ENCODE measurements at places on chromosomes 12 and 14. TPM values are rescaled to one million over a fixed set of nuclear protein-coding genes. Genes with fewer than 3 reads are reported as not detected.

- DNase-seq = no peak
- no peaks in the 10 kb centered on the region for H3K36me3 ChIP-seq
- no peaks in the 10 kb centered on the region for H3K4me1 ChIP-seq
- no peak overlapping the region for H3K27ac ChIP-seq
- H3K4me3 ChIP-seq = no peak overlapping the region
- H3K27me3 ChIP-seq = no peaks in the 10 kb centered on the region
These were observed 306.3 kb upstream of the FLRT2 start for GRCh38 chr14:85223667-85224066.

CD27 gene
- total RNA-seq = 110 TPM

- DNase-seq = no peak
- peaks cover 23% of the 10 kb centered on the region for H3K4me1 ChIP-seq
- no peak overlapping the region for H3K27ac ChIP-seq
- H3K36me3 ChIP-seq = no peaks in the 10 kb centered on the region
These were observed 3.0 kb upstream of the PIGH start for GRCh38 chr14:67602995-67603545.

- no peak overlapping the region for H3K27ac ChIP-seq
- H3K4me3 ChIP-seq = no peak overlapping the region
- H3K27me3 ChIP-seq = no peaks in the 10 kb centered on the region
- H3K36me3 ChIP-seq = no peaks in the 10 kb centered on the region
- no peak for DNase-seq
These were observed 1.7 kb downstream of the TRHDE start for GRCh38 chr12:72273851-72274351.

C12orf50 gene
- not detected for total RNA-seq

TMEM119 gene
- not detected for total RNA-seq

DNA sequence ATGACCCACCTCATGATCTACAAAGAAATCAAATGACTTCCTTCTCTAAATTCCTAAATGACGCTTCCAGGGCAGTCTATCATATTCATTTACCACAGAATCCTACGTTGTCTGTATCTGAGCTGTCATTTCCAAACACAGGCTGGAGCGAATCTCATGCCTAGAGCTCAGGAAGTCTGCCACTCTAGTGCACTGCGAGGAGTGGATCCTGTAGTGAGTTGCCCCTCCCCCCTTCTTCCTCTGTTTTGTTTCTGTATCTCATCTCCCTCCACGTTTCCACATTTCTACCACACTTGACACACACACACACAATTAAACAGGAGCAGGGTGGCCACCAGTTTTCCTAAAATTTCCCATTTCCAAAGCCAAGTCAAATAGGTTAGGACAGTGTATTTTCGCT, 415.4 kb upstream of the PRICKLE1 start:
- H3K4me1 ChIP-seq = no peaks in the 10 kb centered on the region
- no peaks in the 10 kb centered on the region for H3K27me3 ChIP-seq
- no peak for DNase-seq

LLPH gene
- 45.7 TPM for total RNA-seq

ANKS1B gene
- total RNA-seq = 0.60 TPM

DNA sequence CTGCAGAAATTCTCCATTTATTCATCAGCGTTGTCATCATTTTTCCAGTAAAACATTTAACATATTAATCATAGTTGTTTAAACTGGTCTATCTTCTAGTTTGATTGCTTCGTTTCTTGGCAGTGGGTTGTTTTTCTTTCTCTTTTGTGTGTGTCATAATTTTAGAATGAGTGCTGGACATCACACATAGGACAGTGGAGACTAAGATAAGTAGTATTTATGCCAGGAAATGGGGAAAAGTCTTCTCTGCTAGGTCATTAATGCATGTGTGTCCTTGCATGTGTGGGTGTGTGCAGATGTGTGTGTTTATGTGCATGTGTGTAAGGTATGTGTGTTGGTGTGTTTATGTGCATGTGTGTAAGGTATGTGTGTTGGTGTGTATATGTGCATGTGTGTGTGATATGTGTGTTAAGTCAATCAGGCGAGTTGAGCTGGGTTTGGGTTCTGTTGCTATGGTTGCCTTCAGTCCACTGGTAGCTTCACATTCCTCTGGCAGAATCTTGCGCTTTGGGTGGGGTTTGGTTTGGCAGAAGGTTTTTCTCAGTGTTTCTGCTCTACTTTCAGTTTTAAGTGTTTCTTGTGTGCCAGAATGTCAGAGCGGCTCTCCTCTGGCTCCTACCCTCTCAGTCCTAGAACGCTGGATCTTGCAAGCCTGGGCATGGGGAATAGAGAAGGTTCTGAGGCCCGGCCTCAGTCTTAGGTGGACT, 7.8 kb upstream of the ADGRD1 start:
- no peaks in the 10 kb centered on the region for H3K4me1 ChIP-seq
- no peaks in the 10 kb centered on the region for H3K36me3 ChIP-seq
- H3K27me3 ChIP-seq = no peaks in the 10 kb centered on the region
- no peak overlapping the region for H3K4me3 ChIP-seq
- H3K27ac ChIP-seq = no peak overlapping the region
- DNase-seq = no peak

DNA sequence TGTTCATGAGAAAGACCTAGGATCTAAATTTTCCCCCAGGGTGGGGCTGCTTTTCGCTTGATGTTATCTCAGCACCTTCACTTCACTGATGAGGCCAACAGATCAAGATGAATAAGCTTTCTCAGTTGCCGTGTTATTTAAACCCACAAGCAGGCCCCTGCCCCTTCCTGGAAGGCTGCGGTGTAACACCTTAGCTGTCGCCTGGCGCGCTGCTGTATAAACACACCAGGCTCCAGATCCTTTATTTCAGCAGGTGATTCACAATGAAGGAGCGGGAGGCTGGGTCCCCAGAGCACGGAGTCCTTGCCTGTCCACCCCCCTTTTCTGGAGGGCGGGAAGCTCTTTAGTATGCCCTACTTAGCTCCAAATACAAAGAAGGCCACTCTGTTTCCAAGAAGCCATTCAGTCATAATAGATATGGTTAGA, 515.4 kb downstream of the FUT8 start:
- peak; percentile 67 for DNase-seq
- H3K27me3 ChIP-seq = no peaks in the 10 kb centered on the region
- peaks cover 53% of the 10 kb centered on the region for H3K4me1 ChIP-seq
- peak overlapping the region; percentile 16 for H3K27ac ChIP-seq
- no peaks in the 10 kb centered on the region for H3K36me3 ChIP-seq

DNA sequence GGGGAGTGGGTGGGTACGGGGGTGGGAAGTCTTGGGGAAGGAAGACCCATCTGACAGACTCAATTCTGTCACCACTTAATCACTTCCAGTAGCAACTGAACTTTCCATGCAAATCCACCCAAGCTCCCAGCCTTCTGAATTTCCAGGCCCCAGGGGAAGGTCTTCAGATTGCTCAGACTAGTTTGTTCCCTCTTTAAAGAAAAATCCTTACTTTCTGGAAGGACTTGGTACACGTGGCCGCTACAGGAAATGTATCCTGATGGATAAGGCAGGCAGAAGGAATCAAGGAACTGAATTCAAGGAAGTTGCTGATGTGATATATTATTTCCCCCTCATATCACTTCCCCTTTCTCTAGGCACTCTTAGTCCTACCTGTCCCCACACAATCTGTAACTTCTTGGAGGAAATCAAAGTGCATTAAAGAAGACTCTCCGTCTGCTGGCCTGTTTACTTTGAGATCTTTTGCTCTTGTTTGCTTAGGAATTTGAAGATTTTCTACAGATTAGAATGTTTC, 6.4 kb downstream of the NFKBIA start:
- H3K27me3 ChIP-seq = no peaks in the 10 kb centered on the region
- peaks cover 25% of the 10 kb centered on the region for H3K36me3 ChIP-seq
- no peak for DNase-seq
- peaks cover 31% of the 10 kb centered on the region for H3K4me1 ChIP-seq
- no peak overlapping the region for H3K4me3 ChIP-seq
- H3K27ac ChIP-seq = no peak overlapping the region

DNA sequence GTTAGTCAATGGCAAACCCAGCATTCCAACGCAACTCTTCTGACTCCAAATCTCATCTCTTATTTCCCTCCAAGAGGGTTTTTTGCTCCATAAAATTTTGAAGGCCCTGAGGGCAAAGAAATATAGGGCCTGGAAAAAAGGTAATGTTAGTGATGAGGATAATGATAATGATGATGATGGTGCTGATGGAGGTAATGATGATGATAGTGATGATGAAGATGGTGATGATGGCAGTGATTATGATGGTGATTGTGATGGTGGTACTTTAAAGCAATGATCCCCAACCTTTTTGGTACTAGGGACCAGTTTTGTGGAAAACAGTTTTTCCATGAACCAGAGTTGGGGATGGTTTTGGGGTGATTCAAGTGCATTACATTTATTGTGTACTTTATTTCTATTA, 50.1 kb downstream of the TMX1 start:
- H3K36me3 ChIP-seq = no peaks in the 10 kb centered on the region
- no peaks in the 10 kb centered on the region for H3K27me3 ChIP-seq
- H3K4me3 ChIP-seq = no peak overlapping the region
- no peaks in the 10 kb centered on the region for H3K4me1 ChIP-seq

DACT1 gene
- total RNA-seq = 0.42 TPM

GRCh38 chr12:3172124-3173007, 95.2 kb downstream of the TSPAN9 start:
- DNase-seq = no peak
- H3K36me3 ChIP-seq = no peaks in the 10 kb centered on the region
- H3K4me1 ChIP-seq = no peaks in the 10 kb centered on the region

DNA sequence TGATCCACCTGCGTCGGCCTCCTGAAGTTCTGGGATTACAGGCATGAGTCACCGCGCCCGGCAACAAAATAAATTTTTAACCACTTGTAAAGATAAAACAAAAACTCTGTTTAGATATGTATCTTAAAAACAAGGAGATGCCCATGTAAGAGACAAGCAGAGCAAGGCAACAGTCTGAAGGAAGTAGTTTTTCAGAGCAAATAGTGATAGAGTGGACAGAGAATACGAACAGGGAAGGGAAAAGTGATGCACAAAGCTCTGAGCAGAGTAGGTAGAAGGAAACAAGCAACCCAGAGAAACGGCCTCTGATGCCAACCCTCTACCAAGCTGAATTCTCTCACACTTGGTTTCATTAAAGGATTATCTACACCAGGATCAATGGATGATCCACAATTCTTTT, 24.8 kb upstream of the CDKL1 start:
- H3K4me3 ChIP-seq = no peak overlapping the region
- no peaks in the 10 kb centered on the region for H3K27me3 ChIP-seq
- peaks cover 4% of the 10 kb centered on the region for H3K36me3 ChIP-seq
- H3K27ac ChIP-seq = no peak overlapping the region

- H3K4me1 ChIP-seq = no peaks in the 10 kb centered on the region
- H3K27ac ChIP-seq = no peak overlapping the region
- H3K36me3 ChIP-seq = no peaks in the 10 kb centered on the region
- no peaks in the 10 kb centered on the region for H3K27me3 ChIP-seq
- no peak for DNase-seq
- H3K4me3 ChIP-seq = no peak overlapping the region
These were observed 1.4 kb downstream of the C14orf180 start for GRCh38 chr14:104580961-104581360.

GRCh38 chr12:107662484-107662883, 23.1 kb upstream of the PWP1 start:
- no peak overlapping the region for H3K27ac ChIP-seq
- H3K36me3 ChIP-seq = peaks cover 4% of the 10 kb centered on the region
- no peak overlapping the region for H3K4me3 ChIP-seq
- no peak for DNase-seq

DNA sequence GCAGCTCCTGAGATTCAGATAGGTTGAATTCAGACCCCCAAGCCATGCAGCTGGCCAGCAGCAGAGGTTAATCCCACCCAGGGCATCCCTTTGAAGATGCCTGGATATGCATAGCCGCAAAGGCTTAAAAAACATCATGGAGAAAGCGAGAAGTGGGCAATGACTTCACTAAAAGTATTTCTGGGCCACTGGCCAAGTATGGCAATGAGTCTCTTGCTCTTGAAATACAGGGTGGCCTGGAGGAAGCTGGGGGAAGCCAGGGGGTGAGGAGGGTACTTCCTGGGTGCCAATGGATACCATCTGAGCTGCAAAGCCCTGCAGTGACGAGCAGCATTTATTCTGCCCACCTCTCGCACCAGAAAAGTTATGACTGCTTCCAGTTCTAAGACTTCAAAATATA, 539.3 kb upstream of the TBX3 start:
- no peaks in the 10 kb centered on the region for H3K4me1 ChIP-seq
- no peak for DNase-seq
- no peak overlapping the region for H3K4me3 ChIP-seq
- H3K36me3 ChIP-seq = no peaks in the 10 kb centered on the region

DNA sequence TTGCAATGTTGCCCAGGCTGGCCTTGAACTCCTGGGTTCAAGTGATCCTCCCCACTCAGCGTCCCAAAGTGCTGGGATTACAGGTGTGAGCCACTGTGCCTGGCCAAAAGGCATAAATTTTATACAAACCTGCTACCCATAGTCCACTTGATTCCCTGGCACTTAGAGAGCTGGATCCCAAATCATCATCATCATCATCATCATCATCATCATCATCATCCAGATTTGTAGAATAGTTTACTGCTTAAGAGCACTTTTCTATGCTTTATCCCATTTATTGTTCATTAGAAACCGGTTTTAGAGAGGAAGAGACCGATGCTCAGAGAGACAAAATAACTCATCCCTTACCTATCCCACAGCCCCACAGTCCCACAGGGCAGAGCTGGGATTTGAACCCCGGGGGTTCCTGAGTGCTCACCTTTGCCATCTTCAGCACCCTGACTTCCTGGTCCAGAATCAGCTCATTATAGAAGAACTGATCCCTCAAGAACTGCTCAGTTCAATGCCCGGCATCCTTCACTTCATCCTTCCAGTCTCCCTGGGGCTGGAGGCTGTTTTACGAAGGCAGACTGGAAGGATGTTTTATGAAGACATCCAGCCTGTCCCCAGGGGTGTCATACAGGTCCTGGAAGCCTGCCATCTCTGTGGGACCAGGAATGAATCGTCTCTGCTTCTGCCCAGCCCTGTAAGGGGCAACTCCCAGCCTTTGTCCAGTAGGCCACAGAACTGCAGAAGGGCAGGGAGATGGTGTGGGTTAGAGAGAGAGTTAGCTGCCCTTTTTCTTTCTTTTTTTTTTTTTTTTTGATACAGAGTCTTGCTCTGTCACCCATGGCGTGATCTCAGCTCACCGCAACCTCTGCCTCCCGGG, 20.2 kb upstream of the OASL start:
- H3K27me3 ChIP-seq = no peaks in the 10 kb centered on the region
- peaks cover 8% of the 10 kb centered on the region for H3K4me1 ChIP-seq
- no peak overlapping the region for H3K4me3 ChIP-seq
- DNase-seq = no peak
- no peak overlapping the region for H3K27ac ChIP-seq

DNA sequence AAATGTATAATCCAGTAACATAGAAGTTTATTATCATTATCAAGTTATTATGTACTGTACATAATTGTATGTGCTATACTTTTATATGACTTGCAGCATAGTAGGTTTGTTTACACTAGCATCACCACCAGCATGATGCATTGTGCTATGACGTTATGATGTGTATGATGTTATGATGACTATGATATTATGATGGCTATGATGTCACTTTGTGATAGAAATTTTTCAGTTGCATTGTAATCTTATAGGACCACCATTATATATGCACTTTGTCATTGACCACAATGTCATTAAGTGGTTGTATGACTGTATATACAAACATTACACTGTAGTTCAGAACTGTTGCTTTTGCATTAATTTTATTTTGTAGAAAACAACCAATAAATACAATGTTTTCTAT, 173.4 kb downstream of the PPFIA2 start:
- no peak overlapping the region for H3K4me3 ChIP-seq
- no peak overlapping the region for H3K27ac ChIP-seq
- H3K4me1 ChIP-seq = no peaks in the 10 kb centered on the region
- no peaks in the 10 kb centered on the region for H3K36me3 ChIP-seq
- no peaks in the 10 kb centered on the region for H3K27me3 ChIP-seq
- no peak for DNase-seq
